ENCODE measurements at places on chromosomes 5 and 9.

DNA sequence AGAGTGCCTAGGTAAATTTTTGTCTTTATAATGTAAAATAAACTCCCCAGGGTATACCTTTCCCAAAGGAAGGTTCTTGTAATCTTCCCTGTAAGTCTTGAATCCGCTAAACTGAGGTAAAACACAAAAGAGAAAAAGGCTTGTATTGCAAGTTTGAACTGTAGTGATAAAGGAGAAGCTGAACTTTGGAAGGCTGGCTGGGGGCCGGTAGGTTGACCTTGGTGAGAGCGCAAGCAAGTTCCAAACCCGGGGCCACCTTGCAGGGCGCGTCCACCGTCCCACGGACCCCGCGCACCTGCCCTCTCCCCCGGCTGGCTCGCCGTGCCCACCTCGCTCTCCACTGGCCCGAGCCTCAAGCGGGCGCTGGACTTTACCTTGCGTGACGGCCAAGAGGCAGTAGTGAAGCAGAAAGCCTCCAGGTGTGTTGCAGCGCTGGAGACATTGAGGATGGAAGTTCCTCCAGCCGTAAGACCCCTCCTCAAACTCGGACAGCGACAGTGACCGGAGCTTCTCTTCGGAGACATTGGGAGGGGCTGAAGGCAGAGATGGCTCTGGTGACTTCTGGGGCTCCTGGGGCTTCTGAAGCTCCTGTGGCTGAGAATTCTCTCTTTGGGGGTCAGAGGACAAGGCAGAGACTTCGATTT, 428 bp downstream of the SLCO4C1 start:
- no peak for DNase-seq

DNA sequence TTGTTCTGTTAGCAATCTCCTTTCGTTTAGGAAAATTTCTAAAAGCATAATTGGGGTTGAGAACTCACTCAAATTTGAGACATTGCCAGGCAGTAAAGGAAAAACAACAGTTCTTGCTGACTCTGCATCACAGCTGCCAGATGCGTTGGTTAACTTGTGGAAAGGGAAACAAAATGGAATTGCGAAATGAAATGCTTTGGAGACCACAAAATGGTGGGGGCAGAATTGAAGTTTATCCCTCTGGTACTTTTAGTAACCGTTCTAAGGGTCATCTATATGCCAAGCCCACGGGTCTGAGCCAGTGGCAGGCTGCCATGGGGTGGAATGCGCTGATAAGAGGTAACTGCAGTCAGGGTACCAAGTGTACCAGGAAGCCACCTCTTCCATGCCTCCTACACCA, 28.6 kb upstream of the SELENOP start:
- DNase-seq: peak; percentile 79

DNA sequence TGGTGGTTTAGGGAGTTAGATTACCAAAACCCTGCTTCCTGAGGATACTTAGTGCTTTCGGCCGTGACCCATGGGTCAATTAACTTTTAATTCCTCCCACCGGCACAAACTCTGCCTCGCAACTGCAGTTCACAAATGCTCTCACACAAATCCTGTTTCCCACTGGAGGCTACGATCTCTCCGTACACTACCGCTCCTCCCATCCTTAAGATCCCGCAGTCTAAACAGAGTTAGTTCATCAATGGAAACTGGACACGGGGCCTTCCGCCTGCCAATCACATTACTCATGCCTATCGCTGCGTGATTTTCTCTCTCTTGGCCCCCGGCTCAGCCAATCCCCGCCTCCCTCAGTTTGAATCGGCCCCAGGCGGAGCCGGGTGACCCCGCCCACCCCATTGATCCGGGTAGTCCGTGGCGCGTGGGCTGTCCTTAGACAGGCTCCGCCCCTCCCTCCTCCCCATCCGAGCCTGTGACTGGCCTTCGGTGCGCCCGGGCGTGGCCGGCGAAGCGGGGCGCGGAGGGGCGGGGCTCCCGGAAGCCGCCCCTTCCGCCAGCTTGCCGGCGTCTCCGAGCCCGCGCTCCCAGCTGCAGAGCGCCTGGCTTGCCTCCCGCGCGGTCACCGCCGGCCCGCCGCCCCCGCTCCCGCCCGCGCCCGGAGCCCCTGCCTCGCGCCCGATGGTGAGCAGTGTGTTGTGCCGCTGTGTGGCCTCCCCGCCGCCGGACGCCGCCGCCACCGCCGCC, at the start of gene SLC25A25:
TSS of gene SLC25A25 (plus strand) at position 588 of the 741 bp plus-strand sequence. CDS start at position 676, 88 bp downstream.
- peak; percentile 100 for DNase-seq

DNA sequence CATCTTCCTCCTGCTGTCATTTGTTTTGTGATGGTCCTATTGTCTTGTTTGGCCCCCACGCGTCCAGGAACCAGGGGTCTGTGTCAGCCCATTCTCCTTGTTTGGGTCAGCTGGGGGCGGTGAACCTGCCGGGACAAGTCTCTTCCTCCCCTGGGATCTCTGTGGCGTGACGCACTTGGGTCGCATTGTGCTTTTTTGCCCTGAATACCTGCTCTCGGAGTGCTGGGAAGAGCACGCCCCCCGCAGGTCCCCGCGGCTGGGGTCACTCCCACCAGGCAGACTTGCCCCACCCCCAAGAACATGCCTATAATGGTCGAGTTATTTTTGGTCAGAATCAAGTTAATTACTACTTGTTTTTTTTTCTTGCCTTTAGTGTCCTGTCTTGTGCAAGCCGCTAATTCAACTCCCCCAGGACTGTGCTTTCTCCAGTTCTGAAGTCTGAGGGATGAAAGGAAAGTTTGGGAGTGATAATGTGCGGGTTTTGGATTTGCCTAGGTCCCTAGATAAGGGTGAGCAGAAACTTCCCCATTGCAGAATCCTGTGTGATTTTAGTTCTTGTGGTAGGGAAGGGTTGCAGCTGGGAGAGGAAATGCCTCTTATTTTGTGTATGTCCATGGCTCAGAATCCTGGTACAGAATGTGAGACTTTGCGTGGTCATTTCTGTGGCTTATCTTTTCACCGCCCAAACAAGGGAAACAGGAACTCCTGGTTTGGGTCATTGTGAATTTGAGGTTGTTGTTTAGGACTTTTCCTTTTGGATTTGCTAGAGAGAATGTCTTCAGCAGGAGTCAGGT, 789 bp downstream of the ACER2 start:
- DNase-seq: no peak

DNA sequence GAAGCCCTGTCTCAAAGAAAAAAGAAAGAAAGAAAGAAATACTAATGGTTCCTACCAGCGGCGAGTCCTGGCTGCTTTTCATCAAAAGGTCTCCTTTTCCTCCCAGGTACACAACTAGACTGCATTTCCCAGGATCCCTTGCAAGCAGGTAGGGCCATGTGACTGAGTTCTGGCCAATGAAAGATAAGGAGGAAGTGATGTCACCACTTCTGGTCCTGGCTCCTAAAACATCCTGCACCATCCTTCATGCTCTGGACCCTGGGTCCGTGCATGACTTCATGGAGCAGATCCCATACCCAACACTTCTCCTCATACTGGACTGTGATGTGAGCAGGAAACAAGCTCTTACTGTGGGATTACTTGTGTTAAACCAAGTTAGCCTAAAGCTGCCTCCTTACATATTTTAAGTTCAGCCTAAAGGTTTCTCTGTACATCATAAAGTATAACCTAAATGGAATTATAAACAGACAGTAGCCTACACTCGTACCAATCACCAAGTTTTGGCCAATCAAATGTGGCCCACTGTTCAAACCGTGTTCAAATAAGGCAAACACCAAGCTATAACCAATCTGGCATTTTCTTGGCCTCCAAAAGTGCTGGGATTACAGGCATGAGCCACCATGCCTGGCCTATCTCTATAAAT, 30.2 kb upstream of the FUBP3 start:
- no peak for DNase-seq

DNA sequence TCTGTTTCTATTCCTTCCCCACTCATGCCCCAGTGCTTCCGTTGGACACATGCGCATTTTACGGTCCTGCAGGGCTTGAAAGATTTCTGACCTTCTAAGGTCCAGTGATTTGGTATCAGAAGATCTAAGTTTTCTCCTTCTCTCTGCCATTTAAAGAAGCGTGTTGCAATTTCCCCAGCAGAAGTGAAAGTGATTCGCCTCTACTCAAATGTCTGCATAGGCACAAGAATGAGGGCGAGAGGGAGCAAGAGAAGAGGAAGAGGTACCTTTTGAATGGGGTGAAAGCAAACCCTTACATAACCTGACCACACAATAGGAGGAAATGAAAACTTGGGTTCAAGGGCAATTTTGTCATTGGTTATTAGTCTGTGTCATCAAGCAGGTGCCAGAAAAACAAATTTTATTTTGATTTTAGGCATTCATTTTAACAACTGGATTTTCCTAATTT, 31.7 kb upstream of the NR3C1 start:
- peak; percentile 63 for DNase-seq

DNA sequence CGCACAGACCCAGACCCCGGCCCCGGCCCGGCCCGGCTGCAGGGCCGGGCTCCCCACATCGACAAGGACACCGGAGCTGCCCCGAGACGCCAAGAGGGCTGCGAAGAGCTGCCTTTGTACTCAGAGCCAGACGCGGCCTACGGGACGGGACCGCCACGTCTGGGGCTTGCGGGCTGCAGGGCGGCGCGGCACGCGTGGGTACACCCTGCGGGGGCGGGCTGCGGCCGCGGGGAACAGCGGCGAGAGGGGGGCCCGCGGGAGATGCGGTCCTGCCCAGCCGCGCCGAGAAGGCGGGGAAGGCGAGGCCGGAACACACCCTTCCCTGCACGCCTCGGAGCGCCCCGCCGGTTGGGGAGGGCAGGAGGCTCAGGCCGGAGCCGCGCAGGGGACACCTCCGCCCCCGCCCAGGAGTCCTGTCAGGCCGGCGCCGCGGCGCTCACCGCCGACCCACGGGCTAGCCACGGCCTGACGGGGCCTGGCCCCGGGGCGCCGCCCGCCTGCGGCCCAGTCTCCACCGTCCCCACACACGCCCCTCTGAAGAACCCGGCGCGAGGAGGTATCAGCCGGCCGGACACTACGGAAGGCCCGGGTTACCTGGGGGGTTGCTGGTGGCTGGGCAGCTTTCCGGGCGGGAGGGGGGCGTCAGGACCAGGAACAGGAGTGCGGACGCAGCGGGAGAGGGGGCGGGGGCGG, 478 bp downstream of the RAB14 start:
- no peak for DNase-seq

DNA sequence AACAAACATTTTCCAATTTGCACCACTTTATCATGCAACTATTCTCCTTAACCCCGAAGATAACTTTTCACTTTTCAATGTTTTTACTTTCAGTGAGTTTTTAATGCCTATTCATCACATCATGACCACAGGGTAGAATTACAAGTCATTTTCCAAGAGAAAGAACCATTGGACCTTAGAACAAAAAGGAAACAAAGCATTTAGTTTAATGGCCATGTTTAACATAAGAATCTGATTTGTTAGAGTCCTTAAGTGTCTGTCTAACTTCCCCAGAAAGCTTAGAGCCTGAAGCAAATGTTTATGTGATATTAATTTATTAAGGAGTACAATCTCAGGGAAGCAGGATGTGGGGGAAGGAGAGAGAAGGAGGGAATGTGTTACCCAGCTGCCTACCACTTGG, 325.8 kb upstream of the RIOK2 start:
- no peak for DNase-seq

DNA sequence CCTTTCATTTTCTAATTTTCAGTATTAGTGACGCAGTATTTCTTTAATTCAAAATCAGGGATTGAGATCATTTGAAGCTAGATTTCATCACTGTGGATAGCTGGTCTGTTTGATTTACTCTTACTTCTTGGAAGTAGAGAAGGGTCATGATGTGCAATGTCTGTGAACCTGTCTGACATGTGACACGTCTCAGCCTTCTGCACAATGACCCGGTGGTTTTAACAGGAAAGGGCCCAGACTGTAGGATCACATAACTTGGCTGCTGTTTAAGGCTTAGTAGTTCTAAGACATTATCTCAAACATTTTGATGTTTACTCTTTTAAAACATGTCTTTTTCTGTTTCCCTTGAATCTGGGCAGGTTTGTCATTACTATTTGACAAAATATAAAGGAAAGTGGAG, 823.3 kb upstream of the NUDT12 start:
- DNase-seq: no peak

GRCh38 chr5:173328844-173329490, 753 bp upstream of the STC2 start:
- DNase-seq: no peak

GRCh38 chr5:158080112-158080511, 221.2 kb upstream of the CLINT1 start:
- DNase-seq: no peak

DNA sequence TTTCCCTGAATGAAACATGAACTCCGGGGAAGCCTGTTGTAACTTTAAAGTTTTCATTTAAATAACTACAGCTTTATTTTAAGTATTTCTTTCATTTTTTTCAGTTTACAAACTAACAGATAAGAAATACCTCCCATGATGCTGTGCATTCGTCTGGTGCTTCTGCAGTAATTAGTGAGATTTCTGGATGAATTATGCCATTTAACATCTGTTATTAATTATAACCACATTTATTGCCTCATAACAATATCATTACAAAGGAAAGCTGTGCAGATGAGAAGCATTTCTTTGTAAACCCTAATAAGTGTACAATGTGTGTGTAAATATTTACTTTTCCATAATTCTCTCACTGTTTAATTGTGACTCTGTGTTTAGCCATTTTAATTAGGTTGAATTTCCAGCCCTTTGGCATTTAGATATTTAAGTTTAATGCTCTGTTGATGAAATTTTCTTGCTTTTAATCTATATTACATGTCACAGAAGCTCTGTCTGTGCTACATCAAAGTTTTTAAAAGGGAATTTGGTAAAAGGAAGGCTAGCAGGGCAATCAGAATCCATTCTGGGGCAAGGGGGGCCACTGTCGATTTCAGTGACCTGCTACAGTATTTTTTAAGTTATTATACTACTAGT, 418.0 kb downstream of the SPATA31D1 start:
- DNase-seq: no peak

DNA sequence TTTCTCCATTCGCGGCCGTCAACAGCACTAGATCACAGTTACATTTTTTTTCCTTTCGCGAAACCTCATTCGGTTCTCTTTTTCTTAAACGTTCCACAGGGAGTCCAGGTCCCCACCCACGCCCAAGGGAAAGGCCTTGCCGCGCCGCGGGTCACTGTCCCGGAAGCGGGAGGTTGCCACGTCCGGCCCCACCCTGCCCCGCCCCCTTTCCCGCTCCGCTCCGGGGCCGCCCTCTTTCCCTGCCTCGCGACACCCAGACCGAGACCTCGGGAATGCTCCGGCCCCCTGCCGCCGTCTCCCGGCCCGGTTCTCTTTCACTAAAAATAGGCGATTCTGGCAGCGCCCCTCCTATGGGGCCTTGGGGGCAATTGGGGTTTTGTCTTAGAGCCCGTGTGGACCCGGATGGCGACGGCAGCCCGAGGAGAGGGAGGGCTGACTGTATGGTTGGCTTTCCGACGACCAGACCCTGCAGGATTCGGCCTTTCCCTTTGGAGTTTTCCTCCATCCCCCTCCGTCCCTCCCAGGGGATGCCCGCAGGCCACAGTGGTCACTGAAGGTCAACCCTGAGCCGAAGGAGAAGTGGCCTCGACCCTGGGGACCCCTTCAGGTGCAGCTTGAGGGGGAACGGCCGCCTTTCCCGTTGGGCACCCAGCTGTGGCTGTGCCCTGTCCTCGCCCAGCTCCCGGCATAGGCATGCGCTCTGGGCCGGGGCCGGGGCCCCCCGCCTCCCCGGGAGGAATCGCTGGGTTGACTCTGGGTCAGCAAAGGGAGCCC, 2.8 kb upstream of the RACK1 start:
- peak; percentile 84 for DNase-seq

Measured in tibial nerve (tissue), 4 donors.